ENCODE measurements at places on chromosomes 3 and 15. TPM values are rescaled to one million over a fixed set of nuclear protein-coding genes. Genes with fewer than 3 reads are reported as not detected.

CASR gene
- not detected for total RNA-seq

MUC4 gene
- total RNA-seq, result 0.06 TPM

NXPE3 gene
- total RNA-seq, result 27.2 TPM

PAK6 gene
- total RNA-seq, result 0.91 TPM

NDN gene
- total RNA-seq, result 52.4 TPM

FEZF2 gene
- not detected for total RNA-seq

COL7A1 gene
- 5.4 TPM for total RNA-seq

PROK2 gene
- total RNA-seq, result 1.8 TPM

HRG gene
- not detected for total RNA-seq

MLH1 gene
- total RNA-seq, result 28.0 TPM

CD96 gene
- total RNA-seq, result 4.8 TPM

MAP6D1 gene
- 1.7 TPM for total RNA-seq

AP3S2 gene
- 33.2 TPM for total RNA-seq

HHATL gene
- total RNA-seq, result not detected

ZNF445 gene
- total RNA-seq, result 18.6 TPM

CP gene
- total RNA-seq, result 225 TPM

SERPINI1 gene
- total RNA-seq, result 13.8 TPM

Measured in aorta (tissue), 5 donors.